Nephron progenitor cell (in vitro differentiated cells): ENCODE measurements at places on chromosomes 13 and 19.

DNA sequence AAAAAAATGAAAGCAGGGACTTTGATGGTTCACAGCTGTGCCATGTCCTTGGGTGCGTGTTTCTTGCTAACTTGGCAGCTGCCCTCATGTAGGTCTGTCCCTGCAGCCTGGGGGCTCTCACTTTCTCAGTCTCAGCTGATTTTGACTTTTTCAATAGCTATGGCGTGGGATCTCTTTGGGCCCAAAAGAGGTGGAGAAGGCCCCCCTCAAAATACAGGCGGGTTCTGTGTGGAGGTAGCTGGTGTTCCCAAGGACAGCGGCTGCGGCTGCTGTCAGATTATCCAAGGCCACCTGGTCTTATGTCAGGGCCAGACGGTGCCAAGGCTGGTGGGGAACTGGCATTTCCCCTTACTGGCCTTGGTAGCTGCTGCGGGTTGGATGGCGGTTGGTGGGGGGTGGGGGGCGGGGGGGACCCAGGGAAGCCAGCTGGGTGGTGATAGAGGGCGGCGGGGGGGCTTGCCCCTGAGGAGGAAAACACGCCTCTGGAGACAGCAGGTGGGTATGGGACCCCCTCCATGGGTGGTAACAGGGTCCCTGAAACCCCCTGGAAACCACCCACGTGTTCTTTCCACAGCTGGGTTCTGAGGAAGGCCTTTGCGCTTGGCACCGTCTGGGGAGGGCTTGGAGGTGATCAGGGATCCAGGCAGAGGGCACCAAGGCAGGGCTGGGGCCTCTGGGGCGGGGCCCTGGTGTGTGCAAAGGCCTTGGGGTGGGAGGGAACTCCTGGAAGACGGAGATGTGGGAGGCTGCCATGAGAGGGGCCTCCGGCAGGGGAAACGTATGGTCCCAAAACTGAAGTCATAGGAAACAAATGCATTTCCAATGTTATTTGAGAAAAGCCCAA, 4.1 kb downstream of the TIMM13 start:
- no peak overlapping the region for H3K4me3 ChIP-seq
- peaks cover 18% of the 10 kb centered on the region for H3K4me1 ChIP-seq
- no peaks in the 10 kb centered on the region for H3K36me3 ChIP-seq
- no peak for DNase-seq
- no peaks in the 10 kb centered on the region for H3K27me3 ChIP-seq
- no peak overlapping the region for H3K27ac ChIP-seq

GRCh38 chr13:28056970-28057712, 43.2 kb downstream of the FLT3 start:
- H3K4me3 ChIP-seq: no peak overlapping the region
- H3K4me1 ChIP-seq: peaks cover 23% of the 10 kb centered on the region
- H3K27ac ChIP-seq: no peak overlapping the region
- DNase-seq: no peak

GRCh38 chr19:1206150-1206863, 729 bp downstream of the STK11 start:
- H3K4me3 ChIP-seq: peak overlapping the region; percentile 93
- peaks cover 6% of the 10 kb centered on the region for H3K27me3 ChIP-seq
- H3K4me1 ChIP-seq: peaks cover 51% of the 10 kb centered on the region
- DNase-seq: no peak
- H3K36me3 ChIP-seq: peaks cover 11% of the 10 kb centered on the region

- H3K27me3 ChIP-seq: peaks cover 4% of the 10 kb centered on the region
- no peak overlapping the region for H3K4me3 ChIP-seq
- H3K27ac ChIP-seq: no peak overlapping the region
Observed at GRCh38 chr13:56561327-56561726, 579.4 kb upstream of the PRR20A start.

- no peaks in the 10 kb centered on the region for H3K4me1 ChIP-seq
- H3K4me3 ChIP-seq: no peak overlapping the region
- DNase-seq: no peak
Observed at GRCh38 chr13:37448153-37448552, 150.4 kb downstream of the POSTN start.

- no peak overlapping the region for H3K27ac ChIP-seq
- peaks cover 4% of the 10 kb centered on the region for H3K27me3 ChIP-seq
- DNase-seq: no peak
- H3K4me1 ChIP-seq: peaks cover 29% of the 10 kb centered on the region
- H3K4me3 ChIP-seq: no peak overlapping the region
- peaks cover 18% of the 10 kb centered on the region for H3K36me3 ChIP-seq
Observed at GRCh38 chr13:49441846-49442245, 2.0 kb downstream of the CAB39L start.

GRCh38 chr13:101726681-101727080, 274.2 kb downstream of the ITGBL1 start:
- no peak overlapping the region for H3K27ac ChIP-seq
- no peaks in the 10 kb centered on the region for H3K27me3 ChIP-seq
- no peak overlapping the region for H3K4me3 ChIP-seq
- no peaks in the 10 kb centered on the region for H3K4me1 ChIP-seq
- H3K36me3 ChIP-seq: no peaks in the 10 kb centered on the region

DNA sequence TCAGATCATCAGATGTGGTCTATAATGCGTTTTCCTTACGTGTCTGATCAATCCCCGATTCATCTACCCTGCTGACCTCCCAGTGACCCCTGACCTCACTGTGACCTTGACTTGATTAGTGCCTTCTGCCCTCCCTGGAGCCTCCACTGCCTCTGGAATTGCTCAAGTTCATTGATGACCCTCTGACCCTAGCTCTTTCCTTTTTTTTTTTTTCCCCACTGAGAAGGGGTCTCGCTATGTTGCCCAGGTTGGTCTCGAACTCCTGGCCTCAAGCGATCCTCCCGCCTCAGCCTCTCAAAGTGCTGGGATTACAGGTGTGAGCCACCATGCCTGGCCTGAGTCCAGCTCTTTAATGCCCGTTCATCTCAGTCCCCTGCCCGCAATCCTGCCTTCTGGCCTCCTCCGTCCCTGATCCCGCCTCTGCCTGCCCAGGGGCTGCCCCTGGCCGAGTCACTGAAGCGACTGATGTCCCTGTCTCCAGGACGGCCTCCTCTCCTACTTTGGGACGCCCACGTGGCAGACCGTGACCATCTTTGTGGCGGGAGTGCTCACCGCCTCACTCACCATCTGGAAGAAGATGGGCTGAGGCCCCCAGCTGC, 4.0 kb upstream of the FTL start:
- no peak for DNase-seq
- peaks cover 51% of the 10 kb centered on the region for H3K4me1 ChIP-seq
- H3K27me3 ChIP-seq: peaks cover 6% of the 10 kb centered on the region
- peaks cover 46% of the 10 kb centered on the region for H3K36me3 ChIP-seq
